ENCODE measurements at places on chromosomes 11 and 22.
A peak's percentile ranks its signal among the peaks of the same experiment; 100 is the strongest.

GRCh38 chr11:116838321-116839084 lies 1.1 kb upstream of the APOA1 start:
- DNase-seq = no peak

- DNase-seq = no peak
Measured at GRCh38 chr11:123654566-123655081, at the start of gene SCN3B. TSS of gene SCN3B (minus strand) at chr11:123654624. CDS start at chr11:123653801, 823 bp downstream.

DNA sequence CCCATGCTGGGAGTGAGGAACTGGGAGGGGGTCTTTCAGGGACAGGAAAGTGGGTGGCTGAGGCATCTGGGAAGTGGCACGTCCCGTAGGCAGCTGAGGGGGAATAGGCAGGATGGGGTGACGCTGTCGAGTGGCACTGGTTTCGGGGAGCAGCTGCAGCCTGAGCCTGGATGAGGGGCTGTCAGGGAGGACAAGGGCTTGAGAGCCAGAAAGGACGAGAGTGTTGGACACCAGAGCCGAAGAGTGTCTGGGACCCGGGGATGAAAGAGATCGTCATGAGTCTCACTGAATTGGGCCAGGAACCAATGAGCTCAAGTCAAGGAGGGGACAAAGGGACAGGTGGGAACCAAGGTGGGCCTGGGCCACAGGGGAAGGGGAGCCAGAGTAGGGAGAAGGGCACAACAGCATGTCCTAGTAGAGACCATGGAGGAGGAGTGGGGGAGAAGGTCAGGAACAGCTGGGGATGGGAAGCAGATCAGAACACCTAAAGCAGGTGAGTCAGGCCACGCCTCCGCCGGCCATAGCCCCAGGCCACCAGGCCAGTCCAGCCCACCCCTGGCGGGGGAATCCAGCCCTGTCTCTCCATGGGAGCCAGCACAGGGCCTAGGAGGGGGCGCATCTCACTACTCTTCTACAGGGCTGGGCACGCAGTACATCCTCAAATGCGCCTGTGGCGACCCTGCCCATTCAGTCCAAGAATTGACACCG lies 4.2 kb downstream of the RAB3IL1 start:
- no peak for DNase-seq

DNA sequence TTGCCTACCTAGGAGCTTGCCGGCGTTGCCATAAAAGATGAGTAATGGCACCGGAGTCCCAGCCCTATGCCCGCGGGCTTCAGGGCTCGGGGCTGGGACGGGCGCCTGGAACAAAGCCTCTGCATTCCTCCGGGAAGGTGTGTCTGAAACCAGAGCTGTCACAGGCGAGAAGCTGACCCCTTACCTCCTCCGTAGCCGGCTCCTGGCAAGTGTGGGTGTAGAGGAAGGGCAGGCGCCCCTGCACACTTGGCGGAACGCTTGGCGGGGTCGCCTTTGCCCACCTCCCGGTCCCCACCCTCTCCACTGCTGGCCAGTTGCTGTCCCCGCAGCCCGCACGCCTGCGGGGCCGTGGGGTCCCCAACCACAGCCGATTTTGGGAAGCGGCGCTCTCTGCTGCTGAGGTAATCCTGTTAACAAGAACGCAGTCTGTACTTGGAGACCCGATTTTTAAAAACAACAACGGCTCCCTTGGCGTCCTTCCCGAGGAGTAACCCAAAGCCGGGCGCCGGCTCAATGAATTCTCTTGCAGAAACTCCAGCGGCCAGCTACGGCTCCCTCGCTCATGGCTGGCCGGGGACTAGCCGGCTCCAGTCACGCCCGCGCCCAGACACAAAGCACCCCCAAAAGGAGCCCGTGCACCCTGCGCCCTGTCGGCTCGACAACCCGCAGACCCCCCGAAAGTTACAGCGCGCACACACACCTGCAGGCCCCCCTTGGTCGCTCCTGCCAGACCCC lies 89.2 kb downstream of the PLEKHA7 start:
- DNase-seq = no peak

GRCh38 chr22:30267382-30268302 lies 991 bp upstream of the OSM start:
- peak; percentile 26 for DNase-seq

DNA sequence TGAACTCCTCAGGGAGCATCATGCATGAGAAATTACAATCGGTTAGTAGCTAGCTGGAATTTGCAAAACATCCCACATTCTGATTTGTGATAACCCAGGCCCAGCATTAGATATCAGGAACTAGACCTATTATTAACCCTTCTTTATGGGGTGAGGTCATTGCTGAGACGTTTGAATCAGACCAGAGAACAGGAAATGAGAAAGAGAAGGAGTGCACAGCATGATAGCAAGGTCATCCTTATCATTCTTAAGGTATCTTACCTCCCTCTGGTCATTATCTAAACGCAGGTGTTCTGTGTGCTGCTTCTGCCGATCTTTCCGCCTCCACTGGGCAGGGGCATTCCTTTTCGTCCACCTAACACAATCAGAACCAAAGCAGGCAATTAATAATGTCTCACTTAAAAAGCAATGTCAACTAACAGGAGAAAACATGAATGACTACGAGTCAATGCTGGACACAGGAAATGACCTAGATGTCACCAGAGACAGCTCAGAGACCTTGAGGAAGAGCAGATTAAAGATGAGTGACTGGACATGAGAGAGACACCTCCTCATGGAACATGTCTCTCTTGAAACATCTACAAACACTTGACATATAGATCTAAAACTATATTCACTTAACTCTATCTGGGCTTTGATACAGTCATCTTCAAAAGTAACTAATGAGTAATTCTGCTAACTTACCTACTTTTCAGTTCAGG lies 78.3 kb upstream of the SCUBE2 start:
- no peak for DNase-seq

- no peak for DNase-seq
Measured at GRCh38 chr22:36377022-36377631, 10.6 kb downstream of the MYH9 start.

DNA sequence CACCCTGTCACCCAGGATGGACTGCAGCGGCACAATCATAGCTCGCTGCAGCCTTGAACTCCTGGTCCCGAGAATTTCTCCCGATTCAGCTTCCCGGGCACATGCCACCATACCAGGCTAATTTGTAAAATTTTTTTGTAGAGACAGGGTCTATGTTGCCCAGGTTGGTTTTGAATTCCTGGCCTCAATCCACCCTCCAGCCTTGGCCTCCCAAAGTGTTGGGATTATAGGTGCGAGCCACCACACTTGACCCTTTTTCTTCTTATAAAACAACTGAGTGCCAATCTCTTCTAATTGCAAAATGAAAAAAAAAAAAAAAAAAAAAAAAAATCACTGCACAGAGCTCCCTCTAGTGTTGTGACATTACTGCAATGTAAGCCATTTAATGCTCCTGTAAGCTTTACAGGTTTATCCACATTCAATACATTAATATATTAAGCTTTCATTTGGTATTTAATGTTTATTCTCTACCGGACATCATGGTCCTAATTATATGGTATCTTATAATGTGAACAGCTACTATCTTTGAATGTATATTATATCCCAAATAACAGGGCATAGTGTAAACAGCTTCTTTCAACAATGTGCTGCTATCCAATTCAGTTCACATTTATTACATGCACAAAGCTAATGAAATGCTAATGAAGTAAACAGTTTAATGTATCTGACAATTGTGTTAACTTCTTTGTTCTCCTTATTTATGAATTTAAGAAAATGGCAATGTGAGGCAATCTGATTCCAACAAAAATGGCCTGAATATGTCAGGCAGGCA lies 44.6 kb downstream of the COPB1 start:
- DNase-seq = peak; percentile 54

DNA sequence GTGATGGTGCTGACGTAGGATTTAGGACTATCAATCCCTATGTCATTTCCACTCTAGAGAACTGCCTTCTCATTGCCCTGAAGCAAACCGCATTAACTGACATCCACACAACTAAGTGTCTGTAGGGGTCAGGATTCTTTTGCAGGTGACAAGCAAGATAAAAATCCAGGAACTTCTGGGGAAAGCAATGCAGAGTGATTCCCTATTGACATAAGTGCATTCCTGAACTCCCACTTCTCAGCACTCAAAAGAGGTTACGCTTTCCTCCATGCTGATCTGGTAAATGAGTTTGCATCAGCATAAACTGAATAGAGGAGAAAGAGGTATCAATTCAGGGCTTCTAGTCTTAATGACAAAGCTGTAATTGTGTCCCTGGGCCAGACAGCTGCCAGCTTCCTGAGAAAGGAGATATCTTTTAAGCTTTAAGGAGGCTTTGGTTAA lies 224.6 kb upstream of the ISX start:
- DNase-seq = no peak

DNA sequence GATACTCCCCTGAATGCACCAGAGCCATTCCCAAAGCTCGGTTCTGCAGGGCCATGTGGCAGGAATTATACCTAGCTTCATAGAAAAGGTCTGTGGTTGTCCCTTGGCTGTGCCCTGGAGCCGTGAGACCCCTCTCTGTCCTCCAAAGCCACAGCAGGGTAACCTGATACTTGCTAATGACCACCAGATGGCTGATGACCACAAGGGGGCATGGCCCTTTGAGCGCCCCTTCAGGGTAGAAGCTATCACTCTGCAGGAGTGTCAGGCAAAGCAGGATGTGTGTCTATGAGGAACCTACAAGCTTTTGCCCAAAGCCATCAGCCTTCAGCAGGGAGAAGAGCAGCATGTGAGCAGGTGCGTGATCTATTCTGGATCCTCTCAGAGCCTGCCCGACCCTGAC lies 95.3 kb downstream of the NTM start:
- DNase-seq = no peak

DNA sequence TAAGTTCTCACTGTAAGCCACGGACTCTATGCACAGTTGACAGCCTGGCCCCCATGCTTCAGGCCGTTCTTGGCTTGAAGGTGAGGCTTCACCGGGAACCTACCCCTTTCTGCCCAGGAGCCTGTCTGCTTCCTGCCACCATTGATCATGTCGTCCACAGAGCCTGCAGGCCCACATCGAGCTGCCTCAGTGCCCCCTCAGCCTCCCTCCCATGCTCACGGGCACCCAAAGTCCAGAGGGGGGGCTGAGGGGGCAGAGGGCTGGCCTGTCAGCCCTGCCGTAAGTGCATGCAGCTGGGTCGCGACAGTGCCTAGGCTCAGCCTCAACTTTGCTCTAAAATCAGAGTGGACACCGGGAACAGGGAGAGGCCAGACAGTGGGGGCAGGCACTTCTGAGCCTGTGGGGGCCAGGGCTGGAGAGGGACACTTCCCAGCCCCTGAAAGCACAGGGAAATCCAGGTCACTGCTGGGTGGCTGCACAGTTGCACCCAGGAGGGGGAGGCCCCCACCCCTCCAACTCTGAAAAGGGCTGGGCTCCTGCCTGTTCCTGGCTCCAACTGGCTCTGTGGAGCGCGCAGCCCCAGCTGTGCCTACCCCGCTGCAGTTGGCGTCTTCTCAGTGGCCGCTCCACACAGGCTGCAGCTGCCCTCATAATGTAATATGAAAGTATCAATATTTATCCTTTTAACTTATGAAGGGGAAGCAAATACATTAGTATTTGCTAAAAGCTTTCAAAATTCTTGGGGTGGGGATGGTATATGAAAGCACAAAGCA lies 598.6 kb downstream of the DLG2 start:
- DNase-seq = no peak

GRCh38 chr11:80562523-80563125 lies 1121.8 kb upstream of the TENM4 start:
- DNase-seq = no peak

Data from hematopoietic multipotent progenitor cell treated with erythropoietin and hydrocortisone succinate and interleukin-3 and kit ligand, for 17 days (in vitro differentiated cells).